GM20000 (cell line): ENCODE measurements at places on chromosomes 7 and 10.

DNA sequence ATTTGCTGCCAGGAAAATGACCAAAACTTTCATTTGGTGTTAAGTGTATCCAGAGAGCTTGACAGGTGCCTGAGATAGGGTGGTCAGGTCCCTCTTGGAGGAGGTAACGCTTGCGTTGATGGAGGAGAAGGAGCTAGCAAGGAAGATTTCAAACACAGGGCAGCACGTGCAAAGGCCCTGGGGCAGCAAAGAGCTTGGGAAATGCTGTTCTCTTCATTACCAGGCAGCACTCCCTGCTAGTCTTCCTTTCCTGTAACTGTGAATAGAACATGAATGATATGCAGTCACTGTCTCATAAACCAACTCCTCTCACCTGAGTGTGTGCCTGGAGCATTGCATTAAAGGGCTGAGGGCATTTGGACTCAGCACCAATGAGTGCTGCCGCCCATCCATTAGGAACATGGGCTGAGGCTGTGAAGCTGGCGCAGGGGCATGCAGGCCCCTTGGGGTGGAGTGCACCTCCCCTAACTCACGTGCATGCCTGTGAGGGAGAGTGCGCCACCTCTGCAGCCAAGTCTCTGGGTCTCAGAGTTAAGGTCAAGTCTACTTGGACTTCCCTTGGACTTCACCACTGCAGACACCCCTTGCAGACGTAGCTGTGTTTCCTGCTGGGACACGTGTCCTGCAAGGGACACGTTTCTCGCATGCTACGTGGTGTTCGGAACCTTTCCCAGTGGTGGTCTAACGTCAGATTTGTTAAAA lies 136.8 kb downstream of the PAXIP1 start:
- DNase-seq = no peak

DNA sequence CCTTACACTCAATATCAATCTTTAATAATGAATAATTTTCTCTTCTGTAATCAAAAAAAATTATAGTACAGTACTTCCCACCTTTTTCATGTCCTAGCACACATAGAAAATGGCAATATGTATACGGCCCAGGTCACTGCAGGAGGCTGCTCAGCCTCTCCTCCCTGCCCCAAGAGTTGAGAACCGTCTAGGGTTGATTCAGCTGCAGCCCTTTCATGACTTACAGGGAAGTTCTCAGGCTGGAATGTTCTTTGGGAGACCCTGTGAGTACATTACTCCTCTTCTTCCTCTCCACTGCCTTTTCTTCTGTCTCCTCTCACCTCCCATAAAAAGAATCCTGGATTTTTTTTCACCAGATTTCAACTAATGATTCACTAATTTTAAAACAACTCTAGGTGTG lies 180.0 kb downstream of the HDAC9 start:
- DNase-seq = no peak

- DNase-seq = no peak
These were observed 45.2 kb downstream of the HIPK2 start for GRCh38 chr7:139732471-139733167.

GRCh38 chr10:62819141-62819920 lies 3.2 kb upstream of the EGR2 start:
- no peak for DNase-seq

GRCh38 chr7:155351120-155351870 lies 53.6 kb downstream of the INSIG1 start:
- no peak for DNase-seq

DNA sequence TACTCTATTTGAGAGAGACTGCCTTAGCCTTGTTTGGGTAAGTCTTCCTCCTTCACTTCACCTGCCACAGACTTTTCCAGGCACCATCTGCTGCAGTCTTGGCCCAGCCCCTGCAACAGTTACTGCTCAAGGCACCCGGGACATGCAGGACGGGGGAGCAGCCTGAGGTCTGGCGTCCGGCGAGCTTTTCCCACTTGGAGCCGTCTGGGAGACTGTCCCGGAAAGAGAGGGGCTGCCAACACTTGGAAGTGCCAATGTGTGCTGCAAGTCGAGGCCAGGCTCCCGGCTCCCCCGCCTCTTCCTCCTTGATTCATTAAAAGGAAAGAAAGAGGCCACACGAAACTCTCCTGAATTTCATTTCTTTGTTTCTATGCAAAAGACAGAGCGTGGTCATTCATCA lies 13.7 kb downstream of the HTRA1 start:
- no peak for DNase-seq

- peak; percentile 50 for DNase-seq
These were observed 151.5 kb downstream of the ANK3 start for GRCh38 chr10:60237977-60238758.

- no peak for DNase-seq
These were observed 16.6 kb upstream of the RET start for GRCh38 chr10:43060291-43060690.

GRCh38 chr10:96846395-96846794 lies 14.3 kb downstream of the LCOR start:
- no peak for DNase-seq

GRCh38 chr7:84073186-84073875 lies 121.3 kb downstream of the SEMA3A start:
- no peak for DNase-seq

- no peak for DNase-seq
These were observed 617.9 kb upstream of the MKI67 start for GRCh38 chr10:128744092-128744491.

DNA sequence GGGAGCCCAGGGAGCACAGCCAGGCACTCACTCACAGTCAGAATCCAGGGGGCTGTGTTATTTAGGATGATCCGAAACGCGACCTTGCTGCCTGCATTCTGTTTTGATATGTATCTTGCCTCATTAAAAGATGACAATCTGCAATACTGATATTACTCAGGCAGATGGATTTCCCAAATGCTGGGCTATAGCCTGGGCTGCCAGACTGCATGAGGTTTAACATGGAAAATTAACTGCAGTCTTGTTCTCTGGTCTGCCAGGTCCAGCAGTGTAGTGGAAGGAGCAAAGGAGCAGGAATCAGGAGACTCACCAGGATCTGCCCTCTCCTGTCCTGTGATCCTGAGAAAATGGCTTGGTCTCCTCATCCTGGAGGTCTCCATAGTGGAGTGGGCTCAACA lies 258.1 kb downstream of the PAXIP1 start:
- no peak for DNase-seq

DNA sequence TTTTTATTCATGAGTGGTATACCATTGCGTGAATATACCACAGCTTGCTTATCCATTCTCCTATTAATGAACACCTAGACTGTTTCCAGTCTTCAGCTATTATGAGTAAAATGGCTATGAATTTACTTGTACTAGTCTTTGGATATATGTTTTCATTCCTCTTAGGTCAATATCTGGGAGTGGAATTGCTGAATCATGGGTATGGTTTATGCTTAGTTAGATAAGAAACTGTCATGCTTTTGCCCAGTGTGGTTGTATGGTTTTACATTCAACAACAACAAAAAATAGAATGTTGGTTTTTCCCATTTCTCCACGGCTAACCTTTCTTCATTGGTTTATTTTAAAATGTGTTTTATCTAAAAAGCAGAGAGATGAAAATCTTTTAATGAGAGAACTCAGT lies 308.3 kb downstream of the PHF14 start:
- DNase-seq = no peak

DNA sequence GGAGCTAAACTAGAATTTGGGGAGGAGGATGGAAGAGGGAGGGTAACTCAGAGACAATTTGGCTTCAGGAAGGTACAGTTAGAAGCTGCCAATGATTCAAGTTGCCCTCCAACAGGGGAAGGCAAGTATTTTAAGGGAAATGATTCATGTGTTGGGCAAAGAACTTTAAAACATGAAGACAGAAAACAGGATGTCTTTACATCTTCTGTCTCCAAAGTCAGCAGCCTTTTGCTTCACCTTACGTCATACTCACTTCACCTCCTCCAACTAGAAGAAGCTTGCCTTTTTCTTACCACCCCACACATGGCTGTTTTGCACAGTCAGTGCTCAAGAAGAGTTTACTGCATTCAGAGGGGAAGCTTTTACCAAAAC lies 36.1 kb downstream of the PPP1R3C start:
- DNase-seq = no peak

- no peak for DNase-seq
These were observed 34.6 kb upstream of the MNX1 start for GRCh38 chr7:157044943-157045660.

- DNase-seq = no peak
These were observed 219.1 kb downstream of the GFRA1 start for GRCh38 chr10:116053910-116054309.

DNA sequence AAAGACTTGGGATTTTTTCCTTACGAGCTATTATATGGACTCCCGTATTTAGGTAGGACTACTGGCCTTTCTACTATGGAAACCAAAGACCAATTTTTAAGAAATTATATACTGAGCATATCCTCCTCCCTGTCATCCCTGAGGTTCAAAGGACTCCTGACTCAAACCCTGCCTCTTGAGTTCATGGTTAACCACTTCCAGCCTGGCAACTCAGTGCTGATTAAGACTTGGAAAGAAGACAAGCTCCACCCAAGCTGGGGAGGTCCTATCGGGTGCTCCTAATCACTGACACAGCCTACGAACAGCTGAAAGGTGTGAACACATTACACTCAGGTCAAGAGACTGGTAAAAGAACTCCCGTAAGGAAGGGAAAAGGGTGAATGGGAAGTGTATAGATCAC lies 66.8 kb downstream of the LYZL2 start:
- no peak for DNase-seq
